Adrenal gland (tissue), 19 donors: ENCODE measurements at places on chromosomes 13 and 19. TPM values are rescaled to one million over a fixed set of nuclear protein-coding genes. Genes with fewer than 3 reads are reported as not detected.

DNA sequence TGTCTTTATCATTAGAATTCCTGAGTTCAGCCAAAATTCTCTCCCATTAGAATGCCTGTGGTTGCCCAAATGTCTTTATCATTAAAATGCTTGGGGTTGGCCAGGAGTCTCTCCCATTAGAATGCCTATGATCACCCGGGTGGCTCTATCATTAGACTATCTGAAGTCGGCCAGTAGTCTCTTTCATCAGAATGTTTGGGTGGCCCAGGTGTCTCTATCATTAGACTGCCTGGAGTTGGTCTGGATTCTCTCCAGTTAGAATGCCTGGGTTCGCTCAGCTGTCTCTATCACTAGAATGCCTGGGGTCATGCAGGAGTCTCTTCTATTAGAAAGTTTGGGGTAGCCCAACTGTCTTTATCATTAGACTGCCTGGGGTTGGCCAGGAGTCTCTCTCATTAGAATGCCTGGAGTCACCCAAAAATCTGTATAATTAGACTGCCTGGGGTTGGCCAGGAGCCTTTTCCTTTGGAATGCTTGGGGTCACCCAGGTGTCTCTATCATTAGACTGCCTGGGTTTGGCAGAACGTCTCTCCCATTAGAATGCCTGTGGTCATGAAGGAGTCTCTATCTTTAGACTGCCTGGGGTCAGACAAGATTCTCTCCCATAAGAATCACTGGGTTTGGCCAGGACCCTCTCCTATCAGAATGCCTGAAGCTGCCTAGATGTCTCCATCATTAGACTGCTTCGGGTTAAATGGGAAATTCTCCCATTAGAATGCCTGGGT lies 1478.3 kb downstream of the UQCRFS1 start:
- no peak for DNase-seq

DNA sequence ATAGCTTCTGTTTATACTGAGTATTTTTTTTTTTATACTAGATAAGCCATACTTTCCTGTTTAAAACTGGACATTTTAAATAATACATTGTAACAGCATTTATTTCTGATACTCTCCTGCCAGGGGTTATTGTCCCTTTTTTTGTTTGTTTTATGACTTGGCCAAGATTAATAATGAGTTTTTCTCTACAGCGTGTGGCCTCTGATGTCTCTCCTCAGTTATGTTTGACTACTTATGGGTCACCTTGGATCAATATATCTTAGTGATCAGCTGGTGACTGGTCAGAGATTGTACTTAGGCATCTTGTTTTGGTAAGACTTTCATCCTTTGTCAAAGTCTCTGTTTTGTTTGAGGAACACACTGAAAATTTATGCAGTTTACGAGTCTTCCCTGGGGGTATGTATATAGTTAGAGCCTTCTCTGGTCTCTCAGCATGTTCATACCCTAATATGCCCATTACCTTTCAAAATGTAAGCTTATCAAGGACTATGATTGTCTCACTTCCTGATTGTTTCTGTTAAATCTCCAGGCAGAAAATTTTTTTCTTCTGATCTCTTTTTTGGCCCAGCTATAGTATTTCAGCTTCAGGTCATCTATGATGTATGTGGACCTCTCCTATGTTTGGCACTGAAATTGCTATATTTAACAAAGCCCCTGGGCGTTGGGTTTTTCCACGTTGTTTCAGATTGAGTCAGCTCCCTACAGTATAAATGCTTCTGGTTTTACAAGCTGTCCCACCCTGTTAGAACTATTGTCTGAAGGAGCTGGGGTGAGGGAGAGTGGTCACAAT lies 87.9 kb downstream of the URI1 start:
- no peak for DNase-seq

- DNase-seq = no peak
Observed at GRCh38 chr19:710767-711166, 2.0 kb downstream of the PALM start.

DNA sequence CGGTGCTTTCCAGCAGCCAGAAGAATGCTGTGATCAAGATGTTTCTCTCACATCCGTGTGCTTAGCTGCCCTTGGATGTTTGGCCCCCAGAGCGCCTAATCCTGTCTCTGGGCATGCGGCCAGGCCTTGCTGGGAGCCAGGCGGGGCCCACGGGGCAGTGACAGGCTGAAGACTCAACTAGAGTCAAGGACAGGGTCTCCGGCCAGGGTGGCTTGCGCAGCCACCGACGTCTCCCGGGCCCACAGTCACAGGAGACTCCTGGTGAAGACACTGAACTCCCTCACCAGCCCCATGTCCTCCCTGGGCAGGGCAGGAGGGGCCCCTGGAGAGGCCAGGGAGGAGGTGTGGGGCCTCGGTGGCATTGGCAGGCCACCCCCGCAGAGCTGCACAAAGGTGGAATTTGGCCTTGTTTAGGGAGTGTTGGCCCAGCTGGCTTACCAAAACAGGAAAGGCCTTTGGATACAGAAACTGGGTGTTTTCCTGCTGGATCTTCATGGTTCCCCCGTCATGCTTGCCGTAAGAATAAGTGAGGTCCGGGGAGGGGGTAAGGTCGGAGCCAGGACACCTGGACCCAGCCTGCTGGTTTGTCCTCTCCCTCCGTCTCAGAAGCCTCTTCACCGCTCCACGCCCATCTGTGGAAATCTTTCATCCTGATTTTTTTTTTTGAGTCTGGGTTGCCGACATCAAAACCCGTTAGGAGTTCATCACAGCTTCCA lies 10.0 kb upstream of the NDUFS7 start:
- peak; percentile 96 for DNase-seq

DNA sequence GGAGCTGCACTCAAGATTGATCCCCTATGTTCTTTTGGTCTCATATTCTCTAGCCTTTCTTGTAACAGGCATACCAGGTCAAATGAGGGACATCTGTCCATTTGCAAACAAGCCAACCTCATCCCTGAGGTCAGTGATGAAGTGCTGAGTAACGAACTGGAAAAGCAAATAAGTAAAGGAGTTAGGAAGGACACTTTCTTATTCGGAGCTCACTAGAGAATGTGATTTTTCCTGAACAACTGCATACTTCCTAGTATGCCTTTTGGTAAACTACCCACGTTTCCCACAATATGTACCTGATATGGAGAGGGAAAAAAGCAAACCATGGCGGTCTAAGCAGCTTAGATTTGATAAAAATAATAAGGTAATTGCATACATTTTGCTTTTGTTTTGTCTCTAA lies 91.0 kb upstream of the MYCBP2 start:
- DNase-seq = no peak

C19orf33 gene
- 33.7 TPM for polyA plus RNA-seq
